ENCODE measurements at places on chromosomes 1 and 21. TPM values are rescaled to one million over a fixed set of nuclear protein-coding genes. Genes with fewer than 3 reads are reported as not detected.

DNA sequence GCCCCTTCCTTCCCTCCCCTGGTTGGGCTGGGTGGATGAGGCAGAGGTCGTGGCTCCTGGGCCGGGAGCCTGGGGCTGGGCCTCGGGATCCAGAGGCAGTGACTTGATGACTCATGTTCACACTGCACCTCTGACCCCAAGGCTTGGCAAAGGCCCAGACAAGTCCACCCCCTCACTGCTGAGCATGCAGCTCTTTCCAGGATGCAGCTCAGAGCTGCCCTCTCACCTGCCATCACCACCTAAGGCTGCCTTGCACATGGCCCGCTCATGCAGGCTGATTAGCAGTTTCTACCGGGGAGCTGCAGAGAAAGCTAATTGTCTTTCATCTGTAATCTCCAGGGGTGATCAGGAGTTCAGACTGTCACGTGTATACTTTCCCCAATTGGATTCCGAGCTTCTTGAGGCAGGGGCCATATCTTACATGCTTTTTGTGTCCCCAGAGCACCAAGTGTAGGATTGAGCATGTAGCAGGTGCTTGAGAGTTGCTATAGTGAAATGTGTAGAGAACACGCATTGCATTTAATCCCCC lies 62.1 kb downstream of the LRRN2 start:
- DNase-seq, result no peak

DNA sequence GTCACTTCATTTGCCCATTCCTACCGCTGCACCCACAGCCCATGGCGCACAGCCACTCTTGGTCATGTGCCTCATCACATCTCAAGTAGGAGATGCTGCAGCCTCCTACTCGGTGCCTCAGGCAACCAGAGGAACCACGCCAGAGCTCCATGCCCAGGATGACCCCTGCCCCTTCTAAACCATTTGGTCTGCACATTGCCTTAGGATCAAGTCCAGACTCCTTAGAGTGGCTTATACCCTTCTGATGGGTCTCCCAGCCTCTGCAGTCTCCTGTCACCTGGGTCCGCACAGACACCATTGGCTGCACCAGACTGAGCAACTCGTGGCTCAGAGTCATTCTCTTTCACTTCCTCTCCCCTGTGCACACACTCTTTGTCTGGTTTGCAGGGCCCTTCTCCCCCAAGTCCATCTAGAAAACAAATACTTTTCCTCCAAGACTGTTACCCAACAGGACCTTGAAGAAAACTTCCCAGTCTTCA lies 2.2 kb upstream of the ADORA3 start:
- no peak for DNase-seq

- no peak for DNase-seq
Observed at GRCh38 chr1:175078629-175079028, 11.0 kb downstream of the TNN start.

LCE2B gene
- not detected for total RNA-seq

GRCh38 chr21:38433471-38433870 lies 64.8 kb downstream of the ERG start:
- DNase-seq, result no peak

REN gene
- total RNA-seq, result not detected

DNA sequence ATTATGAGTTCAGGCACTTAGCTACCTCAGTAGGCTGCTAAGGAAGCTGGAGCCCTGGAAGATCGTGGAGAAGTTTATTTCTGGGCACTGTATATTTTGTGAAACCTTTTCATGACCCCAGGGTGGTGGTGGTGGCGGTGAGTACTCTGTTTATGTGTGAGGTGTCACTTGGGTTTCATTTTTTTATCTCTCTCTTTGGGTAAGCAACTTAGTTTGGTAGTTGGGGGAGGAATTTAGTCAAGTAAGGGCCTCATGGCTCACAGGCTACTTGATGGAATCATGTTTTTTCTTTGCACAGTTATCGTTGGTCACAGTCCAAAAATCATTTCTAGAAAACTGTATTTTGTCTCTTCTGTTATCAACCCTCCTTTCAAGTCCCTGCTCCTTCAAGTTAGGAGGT lies 33.9 kb downstream of the C1orf141 start:
- DNase-seq, result no peak

SPATA21 gene
- not detected for total RNA-seq

- no peak for DNase-seq
Observed at GRCh38 chr1:19723874-19724273, 59.2 kb downstream of the HTR6 start.

DNA sequence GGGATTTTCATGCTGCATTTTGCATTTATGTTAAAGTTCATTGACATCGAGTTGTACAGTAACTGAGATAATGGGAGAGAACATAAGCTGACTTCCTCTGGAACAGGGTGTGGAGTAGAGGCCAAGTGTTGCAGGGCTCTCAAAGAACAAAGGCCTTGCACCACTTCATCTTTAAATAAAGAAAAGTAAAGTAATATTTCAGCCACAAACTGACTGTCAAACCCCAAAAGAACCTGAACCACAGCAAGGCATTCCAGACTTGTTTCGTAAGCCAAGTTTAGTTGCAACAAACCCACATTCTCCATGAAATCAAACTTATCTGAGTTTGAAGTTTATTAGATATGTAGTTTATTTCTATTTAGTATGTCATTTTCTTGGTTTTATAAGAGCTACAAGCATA lies 19.1 kb upstream of the HMGCS2 start:
- no peak for DNase-seq

DNA sequence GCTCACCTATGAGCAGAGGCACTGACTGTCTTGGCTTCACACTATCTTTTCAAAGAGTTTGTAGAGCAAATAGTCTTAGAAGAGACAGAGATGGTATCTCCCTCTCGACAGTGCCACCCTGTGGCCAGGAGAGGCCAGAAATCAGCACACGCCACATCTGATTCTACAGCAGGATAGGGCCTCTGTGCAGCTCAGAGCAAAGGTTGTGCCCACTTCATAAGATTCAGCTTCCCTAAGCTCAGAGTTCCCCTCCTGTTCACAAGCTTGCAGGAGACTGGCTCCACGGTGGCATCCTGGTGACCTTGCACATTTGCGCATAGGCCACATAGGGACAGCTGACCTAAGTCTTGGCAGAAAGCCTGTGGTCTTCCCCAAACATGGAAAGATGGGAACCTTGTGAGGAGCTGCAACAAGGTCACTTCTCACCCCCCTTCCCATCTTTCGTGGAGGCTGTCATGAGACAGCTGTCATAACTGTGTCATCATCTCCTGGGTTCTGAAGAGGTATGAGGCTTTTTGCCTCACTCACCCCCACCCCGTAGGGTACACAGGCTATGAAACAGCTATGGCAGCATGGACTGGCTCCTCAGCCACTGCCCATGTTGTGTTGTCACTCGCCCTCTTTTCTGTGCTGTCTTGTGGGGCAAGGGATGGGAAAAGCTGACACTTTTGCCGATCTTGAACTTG lies 3.0 kb downstream of the ITLN2 start:
- peak; percentile 63 for DNase-seq

PRR9 gene
- not detected for total RNA-seq

- DNase-seq, result no peak
Observed at GRCh38 chr1:11790880-11791715, 14.7 kb downstream of the MTHFR start.

GRCh38 chr21:31609081-31609480 lies 50.4 kb upstream of the SOD1 start:
- DNase-seq, result no peak

GRCh38 chr1:36211841-36212240 lies 12.4 kb upstream of the THRAP3 start:
- DNase-seq, result no peak

DNA sequence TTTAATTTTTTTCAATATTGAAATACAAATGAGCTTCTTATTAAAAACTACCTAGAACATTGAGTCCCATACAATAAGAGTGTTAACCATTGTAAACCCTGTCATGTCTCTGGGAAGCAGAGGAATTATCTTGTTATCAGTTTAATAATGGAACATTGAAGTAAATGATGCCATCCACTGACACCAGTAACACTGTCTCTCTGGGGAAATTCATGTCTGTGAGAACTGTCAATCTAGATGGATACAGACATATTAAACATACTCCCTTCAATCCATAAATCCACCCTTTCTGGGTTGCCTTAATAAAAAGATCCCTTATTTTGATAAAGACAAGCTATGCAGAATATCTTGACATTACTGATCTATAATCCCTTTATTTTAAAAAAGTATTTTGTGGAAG lies 503.2 kb downstream of the DPYD start:
- no peak for DNase-seq

- DNase-seq, result no peak
Observed at GRCh38 chr1:109151146-109151990, 37.5 kb downstream of the ELAPOR1 start.

ARHGEF10L gene
- not detected for total RNA-seq

GRCh38 chr1:180236698-180237509 lies 6.8 kb downstream of the LHX4 start:
- DNase-seq, result no peak

CYP4A11 gene
- not detected for total RNA-seq

- DNase-seq, result no peak
Observed at GRCh38 chr1:105416261-105416660, 1640.2 kb upstream of the PRMT6 start.

DNA sequence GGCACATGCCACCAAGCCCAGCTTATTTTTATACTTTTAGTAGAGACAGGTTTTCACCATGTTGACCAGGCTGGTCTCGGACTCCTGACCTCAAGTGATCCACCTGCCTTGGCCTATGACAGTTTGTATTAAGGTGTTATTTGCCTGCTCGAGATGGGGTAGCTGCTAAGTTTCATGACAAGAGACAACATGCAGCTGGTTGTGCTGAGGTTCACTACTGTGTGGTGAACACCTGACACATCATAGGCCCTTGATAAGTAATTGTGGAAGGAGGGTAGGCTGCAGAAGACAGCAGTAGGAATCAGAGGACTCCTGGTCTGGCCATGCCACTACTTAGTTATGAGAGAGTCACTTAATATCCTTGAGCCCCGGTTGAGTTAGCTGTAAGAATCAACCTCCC lies 46.2 kb downstream of the PLPP3 start:
- DNase-seq, result no peak

DNA sequence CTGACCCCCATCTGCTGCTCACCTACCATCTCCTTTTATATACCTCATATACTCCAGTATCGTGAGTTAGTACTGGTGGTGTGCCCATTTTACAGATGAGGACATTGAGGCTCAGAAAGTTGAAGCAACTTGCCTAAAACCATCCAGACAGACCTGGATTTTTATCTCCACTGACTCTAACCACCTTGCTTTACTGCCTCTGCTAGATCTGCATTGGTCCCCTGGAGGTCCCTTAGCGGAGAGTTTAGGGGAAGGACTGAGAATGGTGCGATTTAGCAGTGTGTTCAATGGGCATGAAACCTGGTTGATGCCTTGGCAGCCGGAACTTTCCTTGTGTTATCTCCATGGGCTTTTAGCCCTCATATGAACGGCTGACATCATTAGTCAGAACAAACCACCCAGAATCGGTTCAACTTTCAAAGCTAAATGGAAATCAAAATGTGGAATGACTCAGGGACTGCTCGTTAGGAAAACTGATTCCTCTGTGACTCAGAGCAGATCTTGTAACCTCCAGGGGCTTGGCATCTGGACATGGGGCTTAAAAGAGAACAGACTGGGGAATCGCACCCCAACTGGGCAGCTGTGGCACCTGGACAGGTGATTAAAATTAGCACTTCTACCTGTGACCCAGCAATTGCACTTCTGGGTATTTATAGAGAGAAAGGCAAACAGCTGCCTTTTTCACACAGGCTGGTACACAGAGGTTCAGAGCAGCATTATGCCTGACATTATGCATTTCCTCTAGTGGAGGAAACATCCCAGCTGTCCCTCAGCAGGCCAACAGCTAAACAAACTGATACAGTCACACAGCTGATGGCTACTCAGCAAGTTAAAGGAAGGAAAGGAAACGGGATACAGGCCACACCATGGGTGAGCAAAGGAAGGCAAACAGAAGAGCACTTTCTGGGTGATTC lies 25.3 kb downstream of the TMEM51 start:
- DNase-seq, result no peak

RNU5D-1 gene
- total RNA-seq, result not detected

- no peak for DNase-seq
Observed at GRCh38 chr1:56645677-56646305, 677 bp downstream of the PRKAA2 start.

C1orf105 gene
- not detected for total RNA-seq

RNU1-1 gene
- 874 TPM for total RNA-seq

GRCh38 chr1:184878002-184878401 lies 96.3 kb downstream of the NIBAN1 start:
- no peak for DNase-seq

DNA sequence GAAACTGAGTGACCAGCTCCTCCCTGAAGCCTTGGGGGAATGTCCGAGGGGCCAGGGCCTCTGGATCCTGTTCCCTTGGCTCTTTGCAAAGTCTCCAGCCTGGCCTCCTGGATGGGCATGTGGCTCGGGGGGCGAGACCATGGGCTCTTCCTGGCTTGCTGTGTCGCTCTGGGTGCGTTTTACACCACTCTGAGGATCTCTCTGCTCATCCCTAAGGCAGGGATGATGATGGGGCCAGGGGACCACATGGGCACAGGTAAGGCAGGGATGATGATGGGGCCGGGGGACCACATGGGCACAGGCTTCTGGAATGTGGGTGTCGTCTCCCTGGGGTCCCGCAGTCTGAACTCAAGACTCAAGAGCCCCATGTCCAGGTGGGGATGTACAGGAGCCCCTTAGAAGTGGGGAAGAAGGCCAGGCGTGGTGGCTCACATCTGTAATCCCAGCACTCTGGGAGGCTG lies 17.7 kb downstream of the TP73 start:
- no peak for DNase-seq

VHLL gene
- total RNA-seq, result not detected

GRCh38 chr1:39129514-39129913 lies 75.0 kb upstream of the MACF1 start:
- no peak for DNase-seq

- DNase-seq, result no peak
Observed at GRCh38 chr1:18161690-18162089, 54.1 kb downstream of the IGSF21 start.

LCE1E gene
- not detected for total RNA-seq

GRCh38 chr21:32456497-32456918 lies 44.0 kb downstream of the EVA1C start:
- DNase-seq, result no peak

GRCh38 chr1:192506741-192507155 lies 68.8 kb upstream of the RGS1 start:
- DNase-seq, result no peak

- no peak for DNase-seq
Observed at GRCh38 chr1:202280595-202280994, 61.1 kb downstream of the UBE2T start.

GRCh38 chr1:200038981-200039848 lies 11.7 kb downstream of the NR5A2 start:
- DNase-seq, result peak; percentile 39

NTRK1 gene
- 3.4 TPM for total RNA-seq
